ENCODE measurements at places on chromosomes 2 and 18.

- DNase-seq, result no peak
Observed at GRCh38 chr18:11660691-11661090, 28.4 kb upstream of the GNAL start.

DNA sequence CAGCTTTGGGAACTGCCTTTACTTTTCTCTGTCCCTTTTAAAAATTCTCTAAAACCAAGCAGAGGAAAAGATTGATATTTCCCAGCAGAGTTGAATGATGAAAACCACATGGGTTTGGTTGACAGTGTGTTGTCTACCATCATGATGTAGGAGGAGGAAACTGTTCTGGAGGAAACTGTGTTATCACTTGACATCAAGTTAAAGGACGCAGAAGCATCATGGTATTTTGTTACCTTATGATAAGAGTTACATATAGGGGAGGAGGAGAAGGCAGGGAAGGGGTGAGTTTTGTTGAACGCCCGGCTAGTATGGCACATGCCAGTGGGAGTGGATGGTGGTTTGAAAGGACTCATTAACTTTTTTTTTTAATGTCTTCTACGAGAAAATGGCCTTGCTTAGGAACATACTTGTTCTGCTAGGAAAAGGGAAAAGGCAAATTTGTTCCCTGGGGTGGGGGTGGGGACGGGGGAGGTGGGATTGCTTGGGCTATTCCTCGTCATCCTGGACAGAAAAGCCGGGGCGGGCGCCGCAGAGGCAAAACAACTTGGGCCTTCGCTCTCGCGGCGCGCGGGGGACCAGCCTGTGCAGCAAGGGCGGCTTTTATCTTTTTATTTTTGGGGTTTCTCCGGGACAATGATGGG lies 766 bp downstream of the TMEM17 start:
- DNase-seq, result no peak

- no peak for DNase-seq
Observed at GRCh38 chr18:52567360-52567759, 227.4 kb downstream of the DCC start.

GRCh38 chr2:1612391-1613077 lies 131.8 kb downstream of the PXDN start:
- DNase-seq, result no peak

DNA sequence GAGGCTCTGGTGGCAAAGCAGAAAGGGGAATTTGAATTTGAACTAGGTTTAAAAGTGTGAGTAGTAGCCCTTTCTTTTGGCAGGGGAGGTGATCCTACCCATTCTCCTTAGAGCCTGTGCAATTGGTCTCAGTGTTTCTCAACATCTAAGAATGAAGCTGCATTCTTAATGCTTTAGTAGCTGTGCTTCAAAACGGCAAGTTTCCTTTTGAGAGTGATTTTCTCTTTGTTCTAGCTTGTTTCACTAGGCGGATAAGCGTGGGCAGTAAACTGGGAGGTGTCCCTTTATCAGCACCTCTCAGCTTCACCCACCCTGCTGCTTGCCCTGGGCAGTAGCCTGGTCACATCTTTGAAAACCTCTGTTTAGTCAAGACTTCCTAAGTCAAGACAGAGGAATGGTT lies 6.7 kb downstream of the CRIM1 start:
- no peak for DNase-seq

DNA sequence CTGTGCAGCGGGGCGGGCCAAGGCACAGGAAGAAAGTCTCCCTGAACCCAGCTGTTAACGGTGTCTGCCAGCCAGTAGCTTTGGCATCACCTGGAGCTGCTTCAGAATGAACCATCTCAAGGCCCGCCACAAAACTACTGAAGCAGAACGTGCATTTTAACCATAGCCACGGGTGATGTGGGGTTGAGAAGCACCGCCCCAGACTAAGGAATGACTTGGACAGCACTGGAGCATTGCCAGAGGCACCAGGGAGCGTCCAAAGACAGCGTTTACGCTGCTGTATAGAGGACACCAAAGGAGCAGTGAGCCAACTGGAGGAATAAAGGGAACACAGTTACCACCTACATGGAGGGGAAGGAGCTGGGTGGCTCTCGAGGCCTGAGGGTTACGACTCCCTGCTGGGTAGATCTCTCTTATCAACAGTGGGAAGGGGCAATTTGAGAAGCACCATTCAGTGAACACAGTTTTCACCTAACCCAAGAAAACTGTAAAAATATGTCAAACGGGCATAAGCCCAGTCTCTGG lies 28.4 kb upstream of the LONRF2 start:
- no peak for DNase-seq
